Mammary epithelial cell (primary cell): ENCODE measurements at places on chromosomes 16 and 17.

DNA sequence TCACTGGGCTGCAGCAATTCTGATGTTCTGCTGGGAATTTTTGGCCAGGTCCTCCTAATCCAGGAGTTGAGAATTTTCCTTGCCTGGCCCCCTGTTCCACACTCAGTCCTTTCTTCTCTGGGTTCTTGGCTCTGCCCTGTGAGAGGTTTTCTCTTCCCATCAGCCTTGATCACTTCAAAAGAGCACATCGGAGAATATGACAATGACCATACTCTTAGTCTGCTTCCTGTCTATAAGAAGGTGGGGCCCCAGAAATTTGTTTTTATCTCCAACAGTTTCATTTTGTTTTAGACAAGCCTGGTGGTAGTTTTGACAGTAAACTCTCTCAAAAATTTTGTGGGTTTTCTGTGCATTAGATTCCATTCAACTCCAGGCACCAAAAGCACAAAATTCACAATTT, 70.7 kb downstream of the C17orf67 start:
- DNase-seq, result no peak

- no peak for DNase-seq
Measured at GRCh38 chr17:33712120-33712519, 419.0 kb upstream of the ASIC2 start.

DNA sequence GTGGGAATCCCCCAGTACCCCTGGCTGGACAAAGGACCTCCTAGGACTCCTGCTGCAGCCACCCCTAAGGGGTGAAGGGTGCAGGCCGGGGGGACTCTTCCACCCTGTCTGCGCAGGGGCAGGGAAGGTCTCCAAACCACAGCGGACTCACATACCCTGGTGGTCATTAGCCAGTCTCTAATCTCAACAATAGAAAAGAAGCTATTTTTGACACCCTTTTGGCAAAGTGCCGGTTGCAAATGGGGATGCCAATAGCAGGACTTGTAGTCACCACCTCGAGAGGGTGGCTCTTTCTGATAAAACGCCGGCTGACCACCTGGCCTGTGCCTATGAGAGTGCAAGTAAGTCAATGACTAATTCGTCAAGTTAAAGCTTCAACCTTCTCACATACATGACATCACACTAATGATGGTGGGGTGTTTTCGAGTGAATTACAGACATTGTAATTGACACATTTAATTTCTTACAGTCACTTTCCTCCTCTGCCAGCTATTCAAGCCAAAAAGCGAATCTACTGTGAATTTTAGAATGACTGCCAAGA, 23.1 kb upstream of the DNAH17 start:
- no peak for DNase-seq

GRCh38 chr17:51764387-51764971, 394.0 kb downstream of the CA10 start:
- DNase-seq, result peak; percentile 58

DNA sequence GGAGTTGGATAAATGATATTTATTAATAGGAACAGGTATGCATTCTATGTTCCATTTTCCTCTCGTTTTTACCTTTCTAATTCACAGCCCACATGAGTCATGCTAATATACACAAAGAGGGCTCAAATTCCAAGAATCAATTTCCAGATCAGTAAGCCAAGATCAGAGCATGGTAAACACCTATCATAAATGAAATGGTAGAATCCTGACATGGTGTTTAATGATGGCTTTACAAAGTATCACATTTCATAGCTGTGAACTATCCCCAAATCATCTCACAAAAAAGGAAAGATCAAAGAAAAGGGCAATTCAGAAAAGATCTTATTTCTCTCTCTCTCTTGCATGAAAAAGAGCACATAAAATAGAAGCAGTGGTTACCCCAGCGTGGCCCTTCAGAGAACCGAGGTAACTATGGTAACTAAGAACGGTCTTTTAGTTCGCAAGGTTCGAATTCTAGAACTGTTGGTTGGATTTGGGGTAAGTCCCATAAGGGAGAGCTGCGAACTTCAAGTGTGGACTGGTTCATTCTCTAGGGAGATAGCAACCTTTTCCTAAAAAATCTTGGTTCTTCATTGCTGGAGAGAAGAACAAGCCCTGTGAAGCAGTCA, 73.0 kb downstream of the MARCHF10 start:
- no peak for DNase-seq

DNA sequence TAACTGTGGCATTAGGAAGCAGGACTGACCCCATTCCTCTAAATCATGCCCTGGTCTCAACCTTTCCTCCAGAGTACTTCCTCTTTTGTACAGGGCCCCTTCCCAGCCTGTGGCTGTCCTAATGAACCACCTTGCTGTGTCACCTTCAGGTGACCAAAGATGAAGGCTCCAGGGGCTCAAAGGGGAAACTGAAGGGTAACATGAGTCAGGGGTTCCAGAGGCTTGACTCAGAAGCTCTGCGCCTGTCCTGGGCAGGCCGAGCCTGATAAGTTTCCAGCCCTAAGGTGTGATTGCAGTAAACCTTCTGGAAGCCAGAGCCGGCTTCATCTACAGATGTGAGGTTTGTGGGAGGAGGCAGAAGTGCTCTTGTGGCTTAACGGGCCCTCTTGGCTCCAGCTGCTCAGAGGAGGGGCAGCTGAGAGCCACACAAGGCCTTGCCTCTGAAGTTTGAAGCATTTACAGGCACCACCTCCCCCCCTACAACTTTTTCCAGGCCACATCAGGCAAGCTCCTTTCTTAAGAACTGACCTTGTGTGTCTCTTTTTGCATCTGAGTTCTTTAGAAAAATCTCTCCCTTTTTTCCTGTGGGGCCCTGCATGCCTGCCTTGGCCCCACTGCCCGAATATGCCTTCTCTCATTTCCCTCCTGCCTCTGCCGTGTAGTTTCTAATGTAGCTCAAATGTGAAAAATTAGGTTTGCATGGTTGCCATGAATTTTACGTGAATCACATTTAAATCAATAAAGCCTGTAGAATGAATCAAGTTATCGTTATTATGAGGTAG, 149.9 kb downstream of the CLEC16A start:
- peak; percentile 72 for DNase-seq

GRCh38 chr17:51947160-51947735, 211.3 kb downstream of the CA10 start:
- DNase-seq, result no peak

- DNase-seq, result no peak
Measured at GRCh38 chr17:79950751-79951150, 84.9 kb downstream of the TBC1D16 start.

DNA sequence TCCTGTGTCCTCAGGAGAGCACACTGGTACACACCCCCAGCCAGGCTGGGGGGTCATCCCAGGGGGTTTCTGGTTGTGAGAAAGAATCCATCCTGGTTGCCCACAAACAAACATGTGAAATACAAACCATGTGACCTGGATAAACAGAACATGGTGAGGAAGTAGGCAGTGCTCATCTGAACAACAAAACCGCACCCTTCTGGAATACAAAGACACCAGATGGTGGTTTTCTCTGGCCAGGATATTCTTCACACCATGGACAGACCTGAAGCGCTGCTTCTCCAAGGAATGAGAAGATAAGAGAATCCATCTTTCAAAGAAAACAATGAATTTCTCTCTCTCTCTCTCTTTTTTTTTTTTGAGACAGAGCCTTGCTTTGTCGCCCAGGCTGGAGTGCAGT, 302.3 kb downstream of the SLC39A11 start:
- no peak for DNase-seq

GRCh38 chr17:2002767-2003329, 22.3 kb downstream of the RTN4RL1 start:
- DNase-seq, result no peak

GRCh38 chr16:10114409-10114808, 67.8 kb downstream of the GRIN2A start:
- peak; percentile 22 for DNase-seq

DNA sequence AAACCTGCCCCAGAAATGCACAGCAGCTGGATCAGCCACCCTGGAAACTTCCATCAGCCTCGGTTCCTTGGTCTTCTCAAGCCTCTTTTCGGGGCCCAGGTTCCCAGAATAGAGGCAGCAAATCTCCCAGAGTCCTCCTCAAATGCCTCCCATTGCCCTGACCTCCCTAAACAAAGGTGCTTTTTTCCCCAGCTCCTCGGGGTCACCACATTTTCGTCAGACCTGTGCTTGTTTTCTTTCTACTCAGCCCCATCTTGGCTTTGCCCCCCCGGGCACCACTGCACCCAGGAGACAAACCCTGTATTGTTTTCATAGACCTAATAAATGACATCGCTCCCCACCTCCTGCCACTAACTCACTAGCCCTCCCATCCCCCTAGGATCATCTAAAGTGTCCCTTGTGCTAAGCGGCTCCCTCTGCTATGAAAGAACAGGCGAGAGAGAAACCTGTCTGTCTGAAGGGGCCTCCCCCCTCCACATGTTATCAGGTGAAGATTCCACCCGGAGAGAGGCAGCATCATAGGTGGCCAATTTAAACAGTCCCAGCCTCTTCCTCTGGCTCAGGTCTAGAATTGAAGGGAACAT, 451.1 kb downstream of the SOX9 start:
- DNase-seq, result no peak

DNA sequence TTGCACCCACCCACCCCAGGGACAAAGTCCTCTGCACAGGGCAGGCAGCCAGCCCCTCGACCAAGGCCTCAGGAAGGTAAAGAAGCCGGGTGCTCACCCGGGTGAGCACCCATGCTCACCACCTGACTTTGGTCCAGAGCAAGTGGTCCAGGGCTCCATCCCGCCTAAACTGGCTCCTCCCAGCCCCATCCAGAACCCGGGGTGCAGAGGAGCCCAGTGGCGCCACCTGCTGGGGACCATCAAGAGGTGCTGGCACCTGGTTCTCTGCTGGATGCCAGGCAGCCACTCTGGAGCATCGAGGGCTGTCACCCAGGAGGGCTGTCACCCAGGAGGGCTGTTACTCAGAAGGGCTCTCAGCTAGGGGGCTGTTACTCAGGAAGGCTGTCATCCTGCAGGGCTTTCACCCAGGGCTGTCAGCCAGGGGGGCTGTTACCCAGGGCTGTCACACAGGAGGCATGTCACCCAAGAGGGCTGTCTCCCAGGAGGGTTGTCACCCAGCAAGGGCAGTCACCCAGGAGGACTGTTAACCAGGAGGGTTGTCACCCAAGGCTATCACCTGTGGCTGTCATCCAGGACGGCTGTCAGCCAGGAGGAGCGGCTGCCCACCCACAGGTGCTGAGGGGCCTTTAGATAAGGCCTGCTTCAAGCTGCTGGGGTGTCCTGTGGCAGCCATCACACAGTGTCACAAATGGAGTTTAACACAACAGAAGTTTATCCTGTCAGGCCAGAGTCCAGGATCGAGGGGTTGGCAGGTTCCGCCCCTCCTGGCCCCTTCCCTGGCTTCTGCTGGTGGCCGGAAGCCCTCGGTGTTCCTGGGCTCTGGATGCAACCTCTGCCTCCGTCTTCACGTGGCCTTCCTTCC, 98.5 kb downstream of the TNFRSF13B start:
- DNase-seq, result peak; percentile 8

DNA sequence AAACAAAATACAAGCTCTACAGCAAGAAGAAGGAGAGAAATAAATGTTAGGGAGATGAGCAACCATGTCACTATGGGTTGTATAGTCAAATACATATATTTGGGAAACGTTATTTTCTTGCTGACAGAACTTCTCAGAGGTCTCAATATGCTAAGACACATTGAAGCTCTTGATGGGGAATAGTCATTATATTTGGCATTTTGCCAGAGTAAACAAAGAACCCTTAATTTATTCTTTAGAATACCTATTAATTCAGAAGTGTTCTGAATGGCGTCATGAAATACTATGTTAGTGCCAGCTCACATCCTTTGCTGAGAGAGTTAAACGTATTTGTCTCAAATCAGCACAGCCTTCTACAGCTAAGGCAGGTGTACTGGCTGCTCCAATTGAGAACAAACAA, 458.9 kb downstream of the CDH13 start:
- no peak for DNase-seq

DNA sequence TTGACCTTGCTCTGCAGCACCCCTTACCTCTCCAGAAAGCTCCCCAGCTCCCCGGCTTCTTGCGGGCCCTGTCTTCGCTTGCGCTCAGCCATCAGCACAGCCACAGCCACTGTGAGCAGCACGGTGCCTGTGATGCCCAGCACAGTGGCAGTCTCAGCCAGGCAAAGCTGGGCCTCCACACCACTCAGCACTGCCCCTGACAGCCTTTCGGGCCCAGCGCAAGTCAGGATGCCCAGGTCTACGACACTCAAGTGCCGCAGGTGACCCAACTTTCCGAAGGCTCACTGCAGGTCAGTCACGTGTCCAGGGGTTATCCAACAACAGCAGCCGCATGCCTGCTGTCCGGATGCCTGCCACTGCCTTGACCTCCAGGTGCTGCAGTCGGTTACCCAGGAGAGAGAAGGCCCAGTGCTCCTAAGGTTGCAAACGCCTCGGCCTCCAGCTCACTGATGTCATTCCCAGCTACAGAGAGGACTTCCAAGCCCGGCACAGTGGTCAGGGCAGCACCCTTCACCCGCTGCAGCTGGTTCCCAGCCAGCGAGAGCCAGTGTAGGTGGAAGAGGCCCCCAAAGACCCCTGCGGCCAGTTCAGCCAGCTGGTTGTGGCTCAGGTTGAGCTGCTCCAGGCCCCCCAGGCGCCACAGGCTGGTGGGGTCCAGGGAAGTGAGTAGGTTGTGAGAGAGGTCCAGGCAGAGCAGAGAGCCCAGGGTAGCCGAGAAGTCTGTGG, 8.9 kb upstream of the TMEM101 start:
- DNase-seq, result no peak

DNA sequence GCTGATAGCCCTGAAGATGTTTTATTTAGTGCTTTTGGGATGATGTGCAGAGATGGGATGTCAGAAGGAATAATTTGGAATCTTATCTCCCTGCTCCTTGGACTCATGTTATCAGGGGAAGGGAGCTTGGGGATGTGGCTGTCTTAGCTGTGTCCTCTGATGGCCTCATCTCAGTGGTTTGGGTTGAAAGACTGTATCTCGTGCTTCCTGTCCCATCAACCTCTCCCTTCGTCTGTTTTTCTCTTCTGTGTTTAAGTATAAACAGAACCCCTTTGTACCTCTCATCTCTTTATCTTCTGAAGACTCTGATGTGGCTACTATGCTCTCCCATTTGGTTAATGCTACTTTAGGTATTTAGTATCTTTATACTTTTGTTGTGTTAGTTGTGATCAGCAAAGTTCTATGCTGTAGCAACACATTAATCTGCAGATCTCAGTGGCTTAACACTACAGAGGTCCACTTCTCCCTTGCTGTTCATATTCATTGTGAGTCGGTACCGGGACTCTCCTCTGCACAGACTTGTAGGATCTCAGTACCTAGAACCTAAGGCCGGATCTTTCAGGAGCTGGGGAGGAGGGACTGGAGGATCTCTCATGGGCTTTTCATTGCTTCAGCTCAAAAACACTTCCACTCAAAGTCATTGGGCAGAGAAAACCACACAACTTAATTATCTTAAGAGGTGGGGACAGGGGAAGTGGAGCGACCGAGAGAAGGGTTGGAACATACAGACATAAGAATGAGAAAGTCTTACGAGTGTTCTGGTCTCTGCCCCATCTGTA, 28.8 kb downstream of the PRKCA start:
- no peak for DNase-seq
